ENCODE measurements at places on chromosomes 13 and 19. TPM values are rescaled to one million over a fixed set of nuclear protein-coding genes. Genes with fewer than 3 reads are reported as not detected.

- no peaks in the 10 kb centered on the region for H3K36me3 ChIP-seq
- H3K27ac ChIP-seq = no peak overlapping the region
- H3K4me1 ChIP-seq = no peaks in the 10 kb centered on the region
Measured at GRCh38 chr13:108595436-108596274, 33.8 kb upstream of the MYO16 start.

- no peak for DNase-seq
- peak overlapping the region; percentile 71 for H3K4me3 ChIP-seq
Measured at GRCh38 chr19:58518256-58519086, 1.1 kb downstream of the ZBTB45 start.

- no peaks in the 10 kb centered on the region for H3K27me3 ChIP-seq
- peak overlapping the region; percentile 85 for H3K4me3 ChIP-seq
- H3K4me1 ChIP-seq = peaks cover 21% of the 10 kb centered on the region
- H3K36me3 ChIP-seq = peaks cover 17% of the 10 kb centered on the region
- peak; percentile 96 for DNase-seq
- peak overlapping the region; percentile 71 for H3K27ac ChIP-seq
Measured at GRCh38 chr19:45506246-45506988, 862 bp upstream of the VASP start.

DNA sequence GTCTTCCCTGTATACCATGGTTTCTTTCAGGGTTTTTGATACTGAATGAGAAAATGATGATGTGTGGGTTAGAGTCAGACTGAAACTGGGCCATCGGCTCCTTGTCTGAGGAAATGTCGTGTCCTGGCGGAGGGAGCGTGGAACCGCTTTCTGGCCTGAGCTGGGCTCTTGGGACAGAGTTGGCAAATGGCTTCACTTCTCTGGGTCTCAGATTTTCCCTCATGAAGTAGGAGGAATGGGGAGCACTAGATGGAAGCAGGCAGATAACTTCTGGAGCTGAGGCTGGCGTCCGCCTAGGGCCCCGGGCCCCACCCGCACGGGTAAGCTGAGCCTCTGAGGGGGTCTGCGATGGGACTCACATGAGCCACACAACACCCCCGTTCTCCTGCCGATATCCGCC lies 133.3 kb upstream of the WASF3 start:
- H3K27me3 ChIP-seq = no peaks in the 10 kb centered on the region
- no peaks in the 10 kb centered on the region for H3K4me1 ChIP-seq

GRCh38 chr19:33329060-33329459 lies 26.7 kb upstream of the CEBPA start:
- no peak for DNase-seq
- no peaks in the 10 kb centered on the region for H3K4me1 ChIP-seq
- no peak overlapping the region for H3K27ac ChIP-seq
- H3K27me3 ChIP-seq = peaks cover 11% of the 10 kb centered on the region
- H3K4me3 ChIP-seq = no peak overlapping the region

DNA sequence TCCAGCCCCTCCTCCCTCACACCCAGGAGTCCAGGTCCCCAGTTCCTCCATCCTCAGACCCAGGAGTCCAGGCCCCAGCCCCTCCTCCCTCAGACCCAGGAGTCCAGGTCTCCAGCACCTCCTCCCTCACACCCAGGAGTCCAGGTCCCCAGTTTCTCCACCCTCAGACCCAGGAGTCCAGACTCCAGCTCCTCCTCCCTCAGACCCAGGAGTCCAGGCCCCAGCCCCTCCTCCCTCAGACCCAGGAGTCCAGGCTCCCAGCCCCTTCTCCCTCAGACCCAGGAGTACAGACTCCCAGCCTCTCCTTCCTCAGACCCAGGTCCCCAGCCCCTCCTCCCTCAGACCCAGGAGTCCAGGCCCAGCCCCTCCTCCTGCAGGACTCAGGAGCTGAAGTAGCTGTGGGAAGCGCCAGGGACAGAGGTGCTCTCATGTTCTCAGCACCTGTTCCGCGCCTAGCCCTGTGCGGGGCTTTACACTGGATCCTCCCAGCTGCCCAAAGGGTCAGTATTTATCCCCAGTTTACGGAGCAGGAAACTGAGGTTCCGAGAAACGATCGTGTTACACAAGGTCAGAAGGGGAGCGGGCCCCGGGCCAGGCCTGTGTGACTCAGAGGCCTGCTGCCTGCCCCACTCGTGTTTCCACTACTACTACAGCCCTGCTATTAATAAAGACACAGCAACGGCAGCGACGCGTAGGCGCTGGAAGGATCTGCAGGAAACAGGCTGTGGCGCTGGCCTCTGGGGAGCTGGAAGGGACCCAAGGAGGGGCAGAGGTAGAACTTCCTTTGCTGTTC lies 1.7 kb upstream of the SBK3 start:
- no peak overlapping the region for H3K4me3 ChIP-seq
- H3K4me1 ChIP-seq = peaks cover 33% of the 10 kb centered on the region
- no peak for DNase-seq
- no peaks in the 10 kb centered on the region for H3K27me3 ChIP-seq
- no peak overlapping the region for H3K27ac ChIP-seq
- no peaks in the 10 kb centered on the region for H3K36me3 ChIP-seq

DNA sequence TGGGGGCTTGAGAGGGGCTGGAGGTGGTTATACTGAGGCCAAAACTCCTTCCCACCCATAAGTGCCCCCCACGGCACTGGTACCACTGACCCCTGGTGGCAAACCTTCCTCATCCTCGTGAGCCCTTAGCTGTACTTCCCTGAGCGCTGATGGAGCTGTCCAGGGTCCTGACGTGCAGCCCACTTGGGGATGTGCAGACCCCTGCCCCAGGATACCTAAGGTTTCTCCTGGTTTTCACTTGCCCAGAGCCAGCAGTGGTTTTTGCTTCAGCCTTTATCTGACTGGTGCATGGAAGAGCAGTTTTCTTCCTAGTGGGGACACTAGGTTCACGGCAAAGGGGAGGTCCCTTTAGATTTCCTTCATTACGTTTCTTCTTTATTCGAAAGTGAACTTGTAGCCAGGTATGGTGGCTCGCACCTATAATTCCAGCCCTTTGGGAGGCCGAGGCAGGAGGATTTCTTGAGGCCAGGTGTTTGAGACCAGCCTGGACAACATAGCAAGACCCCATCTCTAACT lies 28.7 kb upstream of the KCTD15 start:
- no peak for DNase-seq
- H3K36me3 ChIP-seq = no peaks in the 10 kb centered on the region
- H3K4me1 ChIP-seq = no peaks in the 10 kb centered on the region
- no peak overlapping the region for H3K27ac ChIP-seq
- peaks cover 3% of the 10 kb centered on the region for H3K27me3 ChIP-seq

GRCh38 chr19:46515879-46516350 lies 20.2 kb upstream of the PNMA8B start:
- peaks cover 6% of the 10 kb centered on the region for H3K4me1 ChIP-seq
- DNase-seq = no peak
- no peaks in the 10 kb centered on the region for H3K27me3 ChIP-seq
- H3K4me3 ChIP-seq = no peak overlapping the region

- peaks cover 74% of the 10 kb centered on the region for H3K27me3 ChIP-seq
- H3K27ac ChIP-seq = no peak overlapping the region
- no peaks in the 10 kb centered on the region for H3K36me3 ChIP-seq
- peak overlapping the region; percentile 34 for H3K4me3 ChIP-seq
Measured at GRCh38 chr13:107866032-107866940, 349.1 kb downstream of the LIG4 start.

- no peaks in the 10 kb centered on the region for H3K27me3 ChIP-seq
- H3K36me3 ChIP-seq = no peaks in the 10 kb centered on the region
- DNase-seq = no peak
- H3K4me3 ChIP-seq = no peak overlapping the region
- peaks cover 31% of the 10 kb centered on the region for H3K4me1 ChIP-seq
- H3K27ac ChIP-seq = no peak overlapping the region
Measured at GRCh38 chr13:43305416-43305815, 282.0 kb downstream of the DNAJC15 start.

- no peak overlapping the region for H3K27ac ChIP-seq
- no peak for DNase-seq
- no peaks in the 10 kb centered on the region for H3K27me3 ChIP-seq
- no peaks in the 10 kb centered on the region for H3K36me3 ChIP-seq
- H3K4me1 ChIP-seq = peaks cover 19% of the 10 kb centered on the region
Measured at GRCh38 chr19:2976609-2977000, 759 bp upstream of the TLE6 start.

GRCh38 chr19:16908759-16909158 lies 20.0 kb downstream of the F2RL3 start:
- no peaks in the 10 kb centered on the region for H3K27me3 ChIP-seq
- DNase-seq = no peak
- H3K4me3 ChIP-seq = no peak overlapping the region
- no peak overlapping the region for H3K27ac ChIP-seq
- no peaks in the 10 kb centered on the region for H3K36me3 ChIP-seq

DNA sequence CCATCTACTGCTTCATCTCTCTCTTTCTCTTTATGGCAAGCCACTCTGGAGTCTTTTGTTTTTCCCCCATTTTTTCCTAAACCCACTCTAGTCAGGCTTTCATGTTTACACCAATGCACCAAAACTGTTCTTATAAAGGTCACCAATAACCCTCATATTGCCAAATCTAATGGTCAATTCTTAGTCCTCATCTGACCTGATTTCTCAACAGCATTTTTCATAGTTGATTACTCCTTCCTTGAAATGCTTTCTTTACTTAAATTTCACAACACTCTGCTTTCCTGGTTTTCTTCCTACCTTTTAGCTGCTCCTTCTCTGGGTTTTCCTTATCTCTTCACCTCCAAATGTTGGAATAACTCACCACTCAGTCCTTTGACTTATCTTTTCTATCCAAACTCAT lies 47.9 kb downstream of the MICU2 start:
- peaks cover 3% of the 10 kb centered on the region for H3K36me3 ChIP-seq
- H3K4me3 ChIP-seq = no peak overlapping the region
- no peaks in the 10 kb centered on the region for H3K4me1 ChIP-seq
- DNase-seq = no peak
- H3K27me3 ChIP-seq = no peaks in the 10 kb centered on the region

DNA sequence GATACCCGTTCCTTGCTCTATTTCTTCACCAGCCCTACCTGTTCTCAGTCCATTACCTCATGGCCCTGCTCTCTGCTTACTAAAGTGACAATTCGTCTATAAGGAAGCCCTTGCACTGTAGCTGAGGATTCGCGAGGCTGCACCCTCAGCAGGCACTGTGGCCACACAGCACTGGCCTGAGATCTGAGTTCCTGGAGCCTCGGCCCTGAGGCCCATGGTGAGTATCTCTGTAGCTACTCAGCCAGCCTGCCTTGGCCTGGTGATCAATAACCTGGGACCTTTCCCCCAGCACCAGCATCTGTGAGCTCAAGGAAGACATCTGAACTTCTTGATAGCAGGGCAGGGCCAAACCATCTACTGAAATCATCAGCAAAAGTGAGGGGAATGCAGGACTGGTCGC lies 90.7 kb downstream of the RGCC start:
- no peak overlapping the region for H3K4me3 ChIP-seq
- H3K36me3 ChIP-seq = no peaks in the 10 kb centered on the region
- peaks cover 21% of the 10 kb centered on the region for H3K4me1 ChIP-seq
- no peak overlapping the region for H3K27ac ChIP-seq
- no peaks in the 10 kb centered on the region for H3K27me3 ChIP-seq

DNA sequence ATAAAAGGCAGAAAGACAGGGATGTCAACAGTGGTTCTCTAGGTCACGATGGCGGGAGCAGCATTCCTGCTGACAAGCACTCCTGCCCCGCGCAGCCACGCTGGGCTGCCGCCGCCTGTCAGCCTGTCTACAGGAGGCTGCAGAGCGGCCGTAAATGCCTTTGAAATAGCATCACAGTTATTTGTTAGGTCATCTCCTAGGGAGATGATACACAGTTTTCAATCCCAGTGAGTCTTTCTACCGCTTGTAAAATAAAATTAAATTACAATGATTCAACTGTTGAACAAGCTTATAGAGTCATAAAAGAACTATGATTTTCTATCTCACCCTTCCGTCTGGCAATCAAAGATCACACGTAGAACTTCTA lies 7.3 kb upstream of the SLC7A9 start:
- no peak for DNase-seq
- no peak overlapping the region for H3K4me3 ChIP-seq
- H3K36me3 ChIP-seq = no peaks in the 10 kb centered on the region
- no peaks in the 10 kb centered on the region for H3K27me3 ChIP-seq
- no peaks in the 10 kb centered on the region for H3K4me1 ChIP-seq
- no peak overlapping the region for H3K27ac ChIP-seq

DNA sequence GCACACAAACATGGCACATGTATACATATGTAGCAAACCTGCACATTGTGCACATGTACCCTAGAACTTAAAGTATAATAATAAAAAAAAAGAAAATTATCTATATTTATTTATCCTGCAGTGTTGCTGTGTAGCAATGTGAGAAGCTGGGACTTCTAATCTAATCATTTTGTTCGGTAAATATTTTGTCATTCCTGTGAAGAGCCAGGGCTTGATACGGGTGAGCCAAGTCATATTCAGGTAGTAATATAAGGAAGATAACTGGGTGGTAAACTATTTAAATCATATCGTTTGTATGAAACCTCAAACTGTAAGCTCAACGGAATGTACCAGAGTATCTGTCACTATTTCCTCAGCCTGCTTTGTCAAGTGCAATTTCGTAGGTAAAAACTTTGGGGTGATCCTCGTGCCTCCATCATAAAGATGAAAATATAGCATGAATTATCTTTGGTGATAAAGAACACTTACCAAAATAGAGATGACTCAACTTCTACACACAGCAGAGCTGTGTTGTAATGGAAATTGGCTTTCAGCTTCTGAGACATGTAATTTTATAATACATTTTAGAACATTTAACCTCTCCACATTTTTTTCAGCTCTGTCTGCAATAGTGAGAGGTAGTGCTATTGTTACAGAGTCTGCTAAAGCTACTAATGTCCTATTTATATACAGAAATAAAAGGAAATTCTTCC lies 92.9 kb downstream of the PCDH9 start:
- H3K36me3 ChIP-seq = no peaks in the 10 kb centered on the region
- H3K4me1 ChIP-seq = peaks cover 5% of the 10 kb centered on the region
- H3K4me3 ChIP-seq = no peak overlapping the region
- DNase-seq = no peak
- H3K27me3 ChIP-seq = no peaks in the 10 kb centered on the region

DNA sequence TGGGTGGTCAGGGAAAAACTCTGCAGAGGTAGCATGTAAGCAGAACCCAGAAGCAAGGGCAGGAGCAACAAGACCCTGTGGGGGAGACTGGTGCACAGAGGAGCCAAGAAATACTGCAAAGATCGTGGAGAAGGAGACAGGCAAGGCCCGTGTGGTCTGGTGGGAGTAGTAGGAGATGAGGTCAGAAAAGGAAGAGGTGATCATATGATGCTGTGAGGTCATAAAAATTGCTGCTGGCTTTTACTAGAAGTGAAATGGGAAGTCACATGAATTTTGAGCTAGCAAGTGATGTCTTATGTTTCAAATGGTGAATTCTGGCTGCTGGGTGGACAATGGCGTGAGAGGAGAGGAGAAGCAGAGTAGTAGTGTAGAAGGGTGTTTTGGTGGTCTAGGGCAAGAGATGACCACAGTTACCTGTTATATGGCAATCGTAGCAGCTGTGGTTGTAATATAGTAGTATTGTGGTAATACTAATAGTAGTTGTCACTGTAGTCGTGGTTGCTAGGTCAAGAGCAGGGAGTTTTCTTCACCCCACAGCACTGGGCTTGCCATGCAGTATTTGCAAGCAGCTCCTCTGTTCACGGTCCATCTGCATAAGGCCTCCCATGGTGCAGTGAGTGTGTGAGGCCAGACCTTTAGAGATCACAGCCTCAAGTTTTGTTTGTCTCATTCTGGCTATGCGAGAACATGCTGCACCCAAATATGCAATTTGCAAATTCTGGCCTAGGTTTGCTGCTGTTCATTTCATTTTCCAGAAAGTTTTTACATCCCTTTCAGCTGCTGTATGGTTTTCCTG lies 205.0 kb downstream of the TSHZ3 start:
- H3K27ac ChIP-seq = no peak overlapping the region
- H3K4me1 ChIP-seq = peaks cover 45% of the 10 kb centered on the region
- no peaks in the 10 kb centered on the region for H3K27me3 ChIP-seq
- H3K36me3 ChIP-seq = no peaks in the 10 kb centered on the region
- no peak for DNase-seq

Gene PRSS57
- total RNA-seq = not detected

Gene EFNA2
- total RNA-seq = not detected

Gene CYP4F22
- not detected for total RNA-seq

Gene KLK13
- total RNA-seq = not detected

Gene ZNF681
- total RNA-seq = 0.13 TPM

Gene STX10
- total RNA-seq = 106 TPM

Gene STK24
- total RNA-seq = 133 TPM
